SK-N-DZ (cell line): ENCODE measurements at places on chromosomes 1 and 21.

DNA sequence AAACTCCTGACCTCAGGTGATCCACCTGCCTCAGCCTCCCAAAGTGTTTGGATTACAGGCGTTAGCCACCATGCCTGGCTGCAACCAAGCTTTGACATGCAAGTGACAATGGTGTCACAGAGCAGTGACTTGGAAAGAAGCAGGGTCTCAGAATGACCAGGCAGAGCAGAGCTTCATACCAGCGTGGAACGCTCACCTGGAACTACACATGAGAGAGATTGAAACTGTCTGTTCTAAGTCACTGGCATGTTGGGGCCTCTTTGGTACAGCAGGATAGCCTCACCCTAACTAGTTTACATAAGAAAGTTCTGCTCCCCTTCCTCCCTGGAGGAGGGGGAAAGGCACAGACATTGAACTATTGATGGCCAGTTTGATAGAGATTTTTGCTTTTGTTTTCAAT lies 47.5 kb upstream of the ITPKB start:
- no peak for DNase-seq

DNA sequence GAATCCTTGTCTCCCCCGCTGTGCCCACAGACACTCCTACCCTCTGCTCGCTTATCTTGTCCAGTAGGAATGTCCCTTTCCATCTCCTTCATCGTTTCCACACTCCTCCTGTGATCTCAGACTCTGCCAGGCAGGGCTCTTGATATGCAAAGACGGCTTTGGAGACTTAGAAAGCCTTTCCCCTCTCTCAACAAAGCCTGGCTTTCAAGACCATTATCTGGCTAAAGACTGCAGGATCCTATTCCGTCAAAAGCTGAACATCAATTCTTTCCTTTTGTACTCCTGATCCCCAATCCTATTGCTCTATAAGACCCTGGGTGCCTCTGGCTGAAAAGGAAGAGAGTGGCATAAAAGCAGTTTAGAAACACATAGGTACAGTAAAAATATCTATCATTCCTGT lies 63.9 kb downstream of the SDC3 start:
- no peak for DNase-seq

DNA sequence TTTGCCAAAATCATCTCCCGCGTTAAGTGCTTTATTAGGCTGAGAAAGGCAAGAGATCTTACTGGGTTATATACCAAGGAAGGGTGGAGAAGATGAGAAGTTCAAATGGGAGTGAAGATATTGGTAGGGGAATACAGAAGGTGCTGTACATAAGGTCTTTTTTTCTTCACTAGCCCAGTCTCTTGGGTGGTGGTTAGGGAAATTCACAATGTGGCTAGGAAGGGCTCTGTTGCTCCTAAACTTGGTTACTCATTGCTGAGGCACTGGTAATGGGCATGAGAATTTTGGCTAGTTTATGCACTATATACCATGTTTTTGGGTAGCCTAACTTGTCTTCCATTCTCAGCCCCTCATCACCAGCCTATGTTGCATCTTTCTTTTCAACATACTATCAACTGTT lies 50.6 kb downstream of the LHX4 start:
- DNase-seq = no peak

DNA sequence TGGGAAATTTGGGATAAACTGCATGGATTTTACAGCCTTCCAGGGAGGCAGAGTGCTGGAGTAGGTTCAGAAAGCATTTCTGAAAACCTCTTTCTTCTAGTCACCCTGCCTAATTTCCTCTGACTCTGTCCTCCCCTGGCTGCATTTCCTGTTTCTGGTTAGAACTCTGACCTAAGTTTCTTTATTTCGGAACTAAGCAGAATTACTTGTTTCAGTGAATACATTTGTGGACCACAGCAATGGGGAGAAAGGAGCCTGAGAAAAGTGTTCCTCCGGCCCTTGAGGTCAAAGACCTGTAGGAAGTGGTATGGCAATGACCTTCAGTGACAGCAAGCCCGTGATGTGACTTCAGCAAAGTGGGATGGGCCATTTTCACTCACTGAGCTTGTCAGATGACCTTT lies 173.4 kb upstream of the RUNX1 start:
- no peak for DNase-seq

GRCh38 chr1:45973121-45973520 lies 159.3 kb downstream of the PIK3R3 start:
- DNase-seq = no peak

GRCh38 chr21:18153063-18153462 lies 91.6 kb upstream of the CHODL start:
- DNase-seq = no peak

DNA sequence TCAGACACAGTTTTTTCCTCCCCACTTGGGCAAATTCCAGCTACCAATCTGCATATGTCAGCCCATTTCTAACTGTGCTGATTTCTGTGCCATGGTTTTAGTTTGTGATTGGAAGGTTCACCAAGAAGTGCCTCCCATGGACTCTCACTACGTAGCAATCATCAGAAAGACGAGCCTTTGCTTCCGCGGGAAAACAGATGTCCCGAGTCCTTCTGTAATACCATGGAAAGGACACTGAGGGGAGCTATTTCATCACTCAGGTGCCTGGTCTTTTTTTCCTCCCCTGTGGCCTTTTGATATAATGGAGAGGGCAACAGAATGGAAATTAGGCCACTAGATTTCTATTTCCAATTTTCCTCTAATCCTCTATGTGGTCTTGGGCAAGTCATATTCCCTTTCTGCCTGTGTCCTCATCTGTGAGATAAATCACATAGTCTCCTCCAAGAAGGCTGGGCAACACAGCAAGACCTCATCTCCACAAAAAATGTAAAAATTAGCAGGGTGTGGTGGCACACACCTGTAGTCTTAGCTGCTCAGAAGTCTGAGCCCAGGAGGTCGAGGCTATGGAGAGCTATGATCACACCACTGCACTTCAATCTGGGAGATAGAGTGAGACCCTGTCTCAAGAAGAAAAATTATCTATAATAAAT lies 24.8 kb downstream of the LEMD1 start:
- peak; percentile 48 for DNase-seq

DNA sequence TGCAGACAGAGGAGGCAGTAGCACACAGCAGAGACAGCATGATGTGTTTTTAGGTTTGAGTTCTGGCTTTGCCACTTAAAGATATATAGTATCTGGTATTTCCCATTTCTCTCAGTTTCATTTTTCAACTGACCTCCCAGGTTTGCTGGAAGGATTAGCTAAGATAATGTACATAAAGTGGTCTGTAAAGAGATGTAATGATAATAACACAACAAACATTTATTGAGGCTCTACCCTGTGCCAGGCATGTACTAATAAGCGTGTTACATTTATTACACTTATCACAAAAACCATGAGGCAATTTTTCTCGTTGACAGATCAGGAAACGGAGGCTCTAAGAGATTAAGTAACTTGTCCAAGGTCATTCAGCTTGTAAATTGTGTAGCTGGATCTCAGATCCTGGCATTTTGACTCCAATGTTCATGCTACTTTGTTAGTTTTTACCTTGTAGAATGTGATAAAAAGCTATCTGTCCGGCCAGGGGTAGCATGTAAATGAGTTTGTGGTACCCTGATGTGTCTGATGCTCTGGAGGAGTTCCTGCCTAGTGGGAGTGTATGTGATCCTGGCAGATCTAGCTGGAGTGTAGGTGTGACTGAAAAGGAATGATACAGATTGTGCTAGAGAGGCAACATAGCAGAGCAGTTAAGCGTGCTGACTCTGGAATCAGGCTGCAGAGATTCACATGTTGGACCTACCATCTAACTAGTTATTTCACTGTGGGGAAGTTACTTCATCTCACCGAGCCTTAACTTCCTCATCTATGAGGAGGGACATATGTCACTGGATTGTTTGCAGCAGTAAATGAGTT lies 146.6 kb downstream of the VPS13D start:
- DNase-seq = no peak

GRCh38 chr1:66262208-66262963 lies 271.6 kb upstream of the SGIP1 start:
- DNase-seq = no peak

DNA sequence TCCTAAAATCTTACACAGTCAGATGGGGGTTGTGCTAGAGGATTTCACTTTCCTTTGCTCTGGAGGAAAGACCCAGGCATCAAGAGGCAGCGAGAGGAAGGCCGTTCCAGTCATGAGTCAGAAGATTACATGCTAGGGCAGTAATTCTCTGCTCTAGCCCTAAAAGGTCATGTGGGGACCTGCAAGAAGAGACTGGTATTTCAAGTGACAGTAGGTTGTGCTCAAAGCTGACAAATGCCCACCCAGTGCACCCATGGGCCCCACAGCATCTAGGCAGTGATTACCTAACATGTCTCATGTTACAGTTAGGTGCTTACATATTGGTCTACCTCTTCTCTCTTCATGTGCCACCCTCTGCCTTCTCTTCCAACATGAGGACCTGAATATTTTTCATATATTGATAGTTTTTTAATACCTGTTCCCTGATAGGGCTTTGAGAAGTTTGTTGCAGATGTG lies 99.7 kb upstream of the BEND5 start:
- DNase-seq = no peak

DNA sequence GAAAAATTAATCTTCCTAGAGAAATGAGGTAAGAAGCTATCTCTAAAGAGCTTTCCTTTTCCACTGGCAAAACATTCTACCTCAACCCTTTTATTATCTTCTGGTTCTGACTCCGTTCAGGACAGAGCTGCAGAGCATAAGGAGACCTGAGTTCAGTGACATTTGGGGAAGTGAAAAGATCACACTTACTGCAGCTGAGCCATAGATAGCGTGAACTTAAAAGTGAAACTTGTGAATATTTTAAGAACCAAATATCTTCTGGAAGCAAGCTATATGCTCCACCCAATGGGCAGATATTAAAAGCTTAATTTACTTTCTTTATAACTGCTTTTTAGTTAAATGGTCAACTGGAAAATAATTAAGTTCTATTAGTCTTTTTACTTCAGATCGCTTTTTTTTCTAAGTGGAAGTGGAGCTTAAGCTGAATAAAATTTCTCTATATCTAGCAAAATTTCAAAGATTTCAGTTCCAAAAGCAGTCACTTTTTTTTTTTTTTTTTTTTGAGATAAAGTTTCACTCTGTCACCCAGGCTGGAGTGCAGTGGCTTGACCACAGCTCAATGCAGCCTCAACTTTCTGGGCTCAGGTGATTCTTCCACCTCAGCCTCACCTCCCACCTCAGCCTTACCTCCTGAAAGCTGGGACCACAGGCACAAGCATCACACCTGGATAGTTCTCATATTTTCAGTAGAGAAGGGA lies 11.9 kb downstream of the PTPN22 start:
- no peak for DNase-seq

DNA sequence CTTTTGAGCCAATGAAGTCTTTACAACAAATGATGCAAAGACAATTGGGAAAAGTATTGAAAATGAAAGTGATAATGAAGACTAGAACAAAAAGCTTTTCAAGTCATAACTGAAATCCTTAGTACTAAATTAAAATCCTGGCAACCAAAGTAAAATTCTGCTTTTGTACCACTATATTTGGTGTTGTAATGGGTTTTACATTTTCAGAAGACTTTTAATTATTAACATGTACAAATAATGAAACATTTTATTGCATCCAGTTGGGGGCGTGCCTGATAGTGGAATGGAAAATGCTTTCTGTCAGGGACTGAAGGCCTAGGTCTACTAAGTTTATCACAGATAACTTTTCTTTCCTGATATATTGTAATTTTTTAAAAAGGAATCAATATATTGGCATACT lies 89.4 kb downstream of the SDCCAG8 start:
- no peak for DNase-seq
